ENCODE measurements at places on chromosomes 3 and 15. TPM values are rescaled to one million over a fixed set of nuclear protein-coding genes. Genes with fewer than 3 reads are reported as not detected.

OCA2 gene
- polyA plus RNA-seq = not detected

NSUN3 gene
- 3.9 TPM for polyA plus RNA-seq

LSAMP gene
- polyA plus RNA-seq = 0.38 TPM

NPAP1 gene
- polyA plus RNA-seq = not detected

WDR93 gene
- polyA plus RNA-seq = 0.92 TPM

SLC9A9 gene
- 8.8 TPM for polyA plus RNA-seq

GOLGA8O gene
- polyA plus RNA-seq = 0.74 TPM

CPN2 gene
- polyA plus RNA-seq = 0.58 TPM

ADAMTSL3 gene
- polyA plus RNA-seq = 2.3 TPM

DAZL gene
- not detected for polyA plus RNA-seq

SEMA3G gene
- 7.7 TPM for polyA plus RNA-seq

GUCA1C gene
- polyA plus RNA-seq = 25.7 TPM

ZBTB47 gene
- 10.5 TPM for polyA plus RNA-seq

TIMMDC1 gene
- polyA plus RNA-seq = 76.3 TPM

EFCC1 gene
- 0.92 TPM for polyA plus RNA-seq

HESX1 gene
- polyA plus RNA-seq = 0.56 TPM

MKRN3 gene
- polyA plus RNA-seq = 0.12 TPM

MELTF gene
- 2.2 TPM for polyA plus RNA-seq

RTP1 gene
- polyA plus RNA-seq = not detected

CRABP1 gene
- not detected for polyA plus RNA-seq

SNTN gene
- 0.06 TPM for polyA plus RNA-seq

DNAJC17 gene
- 41.0 TPM for polyA plus RNA-seq

NME9 gene
- 0.56 TPM for polyA plus RNA-seq

ETV5 gene
- 2.9 TPM for polyA plus RNA-seq

VEPH1 gene
- 1.8 TPM for polyA plus RNA-seq

TNFAIP8L3 gene
- 0.72 TPM for polyA plus RNA-seq

GRAMD2A gene
- polyA plus RNA-seq = not detected

ECE2 gene
- 5.5 TPM for polyA plus RNA-seq

NLGN1 gene
- polyA plus RNA-seq = 1.8 TPM

LHFPL4 gene
- polyA plus RNA-seq = 0.01 TPM

KIF15 gene
- polyA plus RNA-seq = 0.24 TPM

ATP13A5 gene
- polyA plus RNA-seq = 0.05 TPM

ZNF620 gene
- polyA plus RNA-seq = 1.7 TPM

CNTN6 gene
- 0.01 TPM for polyA plus RNA-seq

SAMD7 gene
- not detected for polyA plus RNA-seq

LMAN1L gene
- 0.01 TPM for polyA plus RNA-seq

SLC27A2 gene
- polyA plus RNA-seq = 6.6 TPM

CD200 gene
- 13.0 TPM for polyA plus RNA-seq

ALDH1A2 gene
- polyA plus RNA-seq = 15.6 TPM

ANKUB1 gene
- 0.03 TPM for polyA plus RNA-seq

SMCO1 gene
- not detected for polyA plus RNA-seq
